Suprapubic skin (tissue), 4 donors: ENCODE measurements at places on chromosomes 6 and 20.

DNA sequence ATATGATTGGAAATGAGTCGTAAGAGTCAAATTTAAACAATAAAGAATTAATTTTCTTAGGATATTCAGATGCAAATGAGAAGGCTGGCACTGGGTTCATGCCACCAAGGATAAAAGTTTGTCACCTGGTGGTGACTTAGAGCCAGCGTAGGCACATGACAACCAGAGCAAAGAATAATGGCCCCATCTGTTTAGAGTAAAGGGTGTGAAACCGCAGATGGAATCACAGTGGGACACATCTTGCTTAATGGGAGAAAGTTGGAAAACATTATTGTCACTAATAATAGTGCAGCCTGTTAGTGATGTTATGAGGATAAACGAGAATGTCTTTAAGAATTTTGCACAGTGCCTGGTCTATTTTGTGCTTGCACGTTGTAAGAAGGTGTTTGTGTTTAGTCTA is 727.8 kb downstream of the QKI start:
- no peak for DNase-seq

- no peak for DNase-seq
Observed at GRCh38 chr6:64012351-64013001, 376.9 kb downstream of the PHF3 start.

DNA sequence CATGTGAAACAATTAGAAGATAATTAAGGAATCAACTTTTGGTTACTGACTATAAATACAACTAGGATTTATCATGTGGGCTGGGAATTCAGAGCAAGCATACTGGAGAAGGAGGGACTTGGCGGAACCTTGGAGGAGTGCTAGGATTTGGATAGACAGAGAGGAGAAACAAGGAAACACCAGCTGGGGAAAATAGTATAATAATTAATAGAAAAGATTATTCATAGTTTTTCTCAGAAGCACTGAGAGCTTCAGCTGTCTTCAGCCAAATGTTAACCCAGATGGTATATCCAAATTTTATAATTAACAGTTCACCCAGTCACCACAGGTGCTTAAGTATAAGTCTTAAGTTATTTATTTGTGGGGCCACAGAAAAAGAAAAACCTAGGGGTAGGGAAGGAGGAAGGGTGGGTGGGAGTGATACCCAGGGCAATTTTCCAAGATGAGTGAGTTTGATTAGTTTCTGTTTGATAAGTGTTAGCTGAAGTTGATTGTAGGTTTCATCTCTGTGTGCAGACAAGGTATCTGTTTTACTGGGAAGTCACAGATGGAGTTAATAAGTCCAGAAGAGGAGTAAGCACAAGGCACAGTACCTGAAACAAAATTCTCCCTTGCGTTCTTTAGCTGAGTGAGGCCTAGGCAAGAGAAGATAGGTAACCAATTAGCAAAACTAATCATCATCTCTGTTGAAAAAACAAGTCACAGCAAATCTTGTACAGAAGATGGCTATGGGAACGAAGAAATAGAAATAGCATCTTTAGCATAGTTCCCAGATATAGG is 175.5 kb downstream of the TFAP2B start:
- DNase-seq: no peak

- DNase-seq: no peak
Observed at GRCh38 chr6:166228839-166229528, 61.3 kb upstream of the TBXT start.

DNA sequence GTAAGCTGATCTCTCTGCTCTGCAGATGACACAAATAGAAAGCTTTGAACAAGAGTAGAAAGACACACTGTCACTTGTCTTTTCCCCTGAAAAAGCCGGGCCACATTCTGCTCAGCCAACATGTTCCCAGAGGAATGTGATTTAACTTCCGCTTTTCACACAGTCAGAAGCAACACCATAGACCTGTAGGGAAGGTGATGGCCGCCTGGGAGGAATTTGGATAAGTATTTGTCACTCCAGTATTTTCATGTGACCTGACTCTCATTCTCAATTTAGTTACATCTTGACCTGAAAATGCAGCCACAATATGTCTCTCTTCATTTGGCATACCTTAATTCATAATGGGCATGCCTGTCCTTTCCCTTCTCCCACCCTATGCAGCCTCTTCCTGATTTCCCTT is 2.0 kb upstream of the GRM1 start:
- no peak for DNase-seq

DNA sequence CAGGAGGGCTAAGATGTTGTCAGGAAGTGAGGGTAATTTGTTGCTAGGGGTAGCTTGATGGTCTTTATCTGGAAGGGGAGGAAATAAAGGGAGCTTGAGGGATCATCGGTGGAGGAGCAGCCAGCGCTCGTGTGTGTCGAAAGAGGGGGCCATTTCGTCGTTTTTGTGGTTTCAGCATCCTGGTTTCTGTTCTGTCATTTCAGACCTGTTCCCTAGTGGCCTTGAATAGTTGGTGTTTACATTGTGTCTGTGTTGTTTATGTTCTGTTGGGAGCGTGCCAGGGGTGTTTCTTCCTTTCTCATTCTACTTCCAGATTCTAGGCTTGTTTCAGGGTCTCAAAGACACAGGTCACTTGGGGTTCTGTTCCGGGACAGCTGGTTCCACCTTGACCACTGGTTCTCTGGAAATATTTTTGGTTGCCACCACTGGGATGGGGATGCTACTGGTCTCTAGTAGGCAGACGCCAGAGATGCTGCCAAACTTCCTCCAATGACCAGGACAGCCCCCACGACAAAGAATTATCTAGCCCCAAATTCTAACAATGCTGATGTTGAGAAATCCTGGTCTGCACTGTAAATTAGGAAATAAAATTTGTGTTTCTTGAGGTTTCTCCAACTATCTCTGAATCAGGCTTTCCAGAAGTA is 113.9 kb upstream of the NAA20 start:
- peak; percentile 57 for DNase-seq

DNA sequence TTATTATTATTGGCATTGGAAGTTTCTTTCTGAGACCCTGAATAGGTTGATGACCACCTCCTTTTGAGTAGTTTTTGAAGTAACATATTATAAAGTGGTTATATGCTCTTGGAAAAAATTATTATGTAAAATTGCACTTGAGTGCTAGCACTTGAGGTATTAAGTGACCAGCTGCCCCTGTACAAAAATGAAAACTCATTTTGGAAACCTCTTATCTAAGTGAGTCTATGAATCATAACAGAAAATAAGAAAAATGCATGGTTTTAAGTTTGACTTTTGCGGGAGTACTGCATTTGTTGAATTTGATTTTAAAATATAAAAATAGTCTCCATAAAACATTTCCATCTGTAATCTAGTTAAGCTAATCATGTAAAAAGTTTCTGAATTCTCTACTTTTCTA is 248.3 kb downstream of the TMEM242 start:
- no peak for DNase-seq

DNA sequence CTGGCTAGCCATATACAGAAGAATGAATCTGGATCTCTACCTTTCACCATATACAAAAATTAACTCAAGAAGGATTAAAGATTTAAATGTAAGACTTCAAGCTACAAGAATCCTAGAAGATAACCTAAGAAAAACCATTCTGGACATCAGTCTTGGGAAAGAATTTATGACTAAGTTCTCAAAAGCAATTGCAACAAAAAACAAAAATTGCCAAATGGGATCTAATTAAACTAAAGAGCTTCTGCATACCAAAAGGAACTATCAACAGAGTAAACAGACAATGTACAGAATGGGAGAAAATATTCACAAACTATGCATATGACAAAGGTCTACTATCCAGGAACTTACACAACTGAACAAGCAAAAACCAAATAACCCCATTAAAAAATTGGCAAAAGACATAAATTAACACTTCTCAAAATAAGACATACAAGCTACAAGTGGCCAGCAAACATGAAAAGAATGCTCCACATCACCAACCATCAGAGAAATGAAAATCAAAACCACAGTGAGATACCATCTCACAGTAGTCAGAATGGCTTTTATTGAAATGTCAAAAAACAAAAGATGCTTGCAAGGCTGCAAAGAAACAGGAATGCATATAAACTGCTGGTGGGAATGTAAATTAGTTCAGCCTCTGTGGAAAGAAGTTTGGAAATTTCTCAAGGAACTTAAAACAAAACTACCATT is 66.8 kb upstream of the RSPO3 start:
- no peak for DNase-seq

DNA sequence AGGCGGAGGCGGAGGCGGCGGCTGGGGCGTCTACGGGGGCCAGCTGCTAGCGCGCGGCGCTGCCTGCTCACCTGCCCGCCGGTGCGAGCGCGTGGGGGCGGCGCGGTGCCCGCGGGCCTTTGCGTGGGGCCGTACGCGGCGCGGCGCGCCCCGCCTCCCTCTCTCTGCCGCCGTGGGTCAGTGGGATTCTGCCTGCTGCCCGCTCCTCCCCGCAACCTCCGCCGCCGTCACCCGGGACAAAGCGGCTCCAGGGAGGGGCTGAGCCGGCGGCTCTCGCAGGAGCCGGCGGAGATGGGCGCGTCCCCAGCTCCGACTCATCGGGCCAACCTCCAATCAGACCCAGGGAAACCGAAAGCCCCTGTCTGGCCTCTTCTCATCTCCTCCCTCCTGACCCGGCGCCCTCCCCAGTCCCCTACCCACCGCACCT is at the start of gene RCAN2:
TSS of gene RCAN2 (minus strand) at position 249 of the 427 bp plus-strand sequence.
- peak; percentile 81 for DNase-seq

DNA sequence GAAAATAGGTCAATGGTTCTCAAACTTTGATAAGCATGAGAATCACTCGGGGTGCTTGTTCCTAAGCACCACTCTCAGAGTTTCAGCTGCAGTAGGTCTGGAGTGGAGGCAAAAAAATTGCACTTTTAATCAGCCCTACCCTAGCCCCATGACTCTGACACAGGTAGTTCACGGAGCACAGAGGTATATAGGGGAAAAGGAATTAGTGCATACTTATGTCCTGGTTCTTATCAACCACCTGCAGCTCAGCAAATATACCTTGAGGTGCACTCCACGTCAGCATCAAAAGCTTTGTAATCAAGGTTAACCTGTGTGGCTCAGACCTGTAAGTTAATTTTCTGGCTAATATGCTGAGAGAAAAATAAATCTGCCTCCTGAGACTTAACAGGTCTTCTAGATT is 138.8 kb upstream of the HMGN3 start:
- DNase-seq: no peak

DNA sequence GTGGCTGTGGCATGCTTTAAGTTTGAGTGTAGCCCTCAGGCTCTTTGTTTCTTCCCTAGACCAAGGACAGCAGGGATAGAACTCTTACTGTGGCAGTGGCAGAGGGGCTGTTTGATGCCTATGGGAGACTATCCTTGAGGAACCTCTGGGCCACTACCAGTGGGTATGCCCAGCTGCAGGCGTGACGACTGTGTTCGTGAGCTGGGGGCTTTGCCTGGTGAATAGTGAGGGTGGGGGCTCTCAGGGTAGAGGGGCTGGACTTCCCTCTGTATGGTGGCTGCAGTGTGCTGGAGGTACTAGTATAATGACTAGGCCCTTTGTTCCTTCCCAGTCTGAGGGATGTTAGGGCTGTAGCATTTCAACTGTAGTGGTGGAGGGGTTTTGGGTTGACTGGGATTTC is 1242.0 kb downstream of the KHDRBS2 start:
- no peak for DNase-seq
